ENCODE measurements at places on chromosomes 3 and 15.

DNA sequence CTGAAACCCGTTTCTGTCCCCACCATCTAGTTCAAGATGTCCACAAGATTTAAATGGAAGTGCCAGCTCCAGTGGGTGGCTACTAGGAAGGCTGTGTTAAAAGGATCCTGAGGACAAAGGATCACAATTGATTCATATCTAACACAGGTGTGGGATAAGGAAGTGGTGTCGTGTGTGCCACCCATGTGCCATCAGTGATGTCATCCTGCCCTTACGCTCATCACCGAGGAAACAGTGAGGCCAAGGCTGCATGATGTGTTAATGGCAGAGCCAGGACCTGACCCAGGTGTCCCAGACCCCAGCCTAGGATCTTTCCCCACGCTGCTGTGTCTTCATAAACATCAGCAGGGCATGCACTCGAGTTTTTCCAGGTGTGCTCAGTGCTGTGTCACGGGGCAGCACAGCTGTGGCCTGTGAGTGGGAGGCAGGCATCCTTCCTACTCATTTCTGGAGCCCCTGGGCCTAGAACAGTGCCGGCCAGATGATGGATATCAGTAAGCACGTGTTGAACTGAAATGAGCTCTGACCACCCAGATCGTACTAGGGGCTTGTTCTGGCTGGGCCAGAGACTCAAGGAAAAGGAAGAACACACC is 10.6 kb upstream of the TGM5 start:
- DNase-seq: no peak

DNA sequence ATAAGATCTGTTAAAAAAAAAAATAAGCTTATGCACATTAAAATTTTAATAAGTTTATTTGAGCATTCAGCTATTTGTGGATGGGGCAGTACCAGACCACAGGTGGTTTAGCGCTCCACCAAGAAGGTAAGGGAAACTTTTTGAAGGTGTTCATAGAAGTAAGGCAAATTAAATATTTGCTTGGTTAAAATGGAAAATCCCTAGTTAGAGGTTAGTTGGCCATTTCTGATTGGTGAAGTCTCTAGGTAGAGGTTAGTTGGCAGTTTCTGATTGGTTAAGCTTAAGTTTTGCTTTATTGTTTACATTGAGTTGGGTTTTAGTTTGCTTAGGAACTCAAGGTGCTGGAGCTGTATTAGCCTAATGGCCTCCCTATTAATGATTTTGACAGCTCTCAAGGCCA is 30.7 kb downstream of the SCN11A start:
- DNase-seq: no peak

DNA sequence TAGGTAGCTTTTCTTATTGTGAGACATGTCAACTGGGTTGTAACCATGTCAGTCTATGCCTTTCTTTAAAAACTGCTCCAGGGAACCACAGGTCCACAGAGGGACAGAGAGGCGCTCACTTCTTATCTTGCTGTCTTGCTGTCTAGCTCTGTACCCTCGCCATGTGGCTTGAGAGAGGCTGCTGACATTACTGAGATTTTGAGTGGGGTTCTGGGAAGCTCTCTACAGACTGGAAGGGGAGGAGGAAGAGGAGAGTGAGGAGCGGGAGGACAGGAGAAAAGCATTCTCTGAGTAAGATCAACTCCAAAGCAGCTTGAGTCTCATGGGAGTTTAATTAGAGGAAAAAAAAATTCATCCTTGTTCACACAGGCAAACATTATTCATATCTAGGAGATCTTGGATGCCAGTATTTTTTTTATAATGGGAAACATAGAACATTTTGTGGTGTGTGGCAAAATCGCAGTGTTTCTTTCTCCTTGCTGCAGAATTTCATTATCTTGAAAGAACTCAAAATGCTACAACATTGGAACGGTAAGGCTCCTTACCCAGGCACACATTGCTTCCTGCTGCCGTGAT is 1037.0 kb upstream of the NR2F2 start:
- no peak for DNase-seq

- DNase-seq: no peak
These were observed 673.7 kb downstream of the FHIT start for GRCh38 chr3:60577601-60578000.

- DNase-seq: peak; percentile 52
These were observed 83.0 kb downstream of the ZNF385D start for GRCh38 chr3:21668012-21668411.

- DNase-seq: peak; percentile 42
These were observed 57.6 kb downstream of the CD86 start for GRCh38 chr3:122112754-122113153.

GRCh38 chr3:138732456-138732855 is 102.3 kb downstream of the PIK3CB start:
- DNase-seq: no peak

- DNase-seq: peak; percentile 93
These were observed 1.1 kb upstream of the PLD1 start for GRCh38 chr3:171811295-171811912.

DNA sequence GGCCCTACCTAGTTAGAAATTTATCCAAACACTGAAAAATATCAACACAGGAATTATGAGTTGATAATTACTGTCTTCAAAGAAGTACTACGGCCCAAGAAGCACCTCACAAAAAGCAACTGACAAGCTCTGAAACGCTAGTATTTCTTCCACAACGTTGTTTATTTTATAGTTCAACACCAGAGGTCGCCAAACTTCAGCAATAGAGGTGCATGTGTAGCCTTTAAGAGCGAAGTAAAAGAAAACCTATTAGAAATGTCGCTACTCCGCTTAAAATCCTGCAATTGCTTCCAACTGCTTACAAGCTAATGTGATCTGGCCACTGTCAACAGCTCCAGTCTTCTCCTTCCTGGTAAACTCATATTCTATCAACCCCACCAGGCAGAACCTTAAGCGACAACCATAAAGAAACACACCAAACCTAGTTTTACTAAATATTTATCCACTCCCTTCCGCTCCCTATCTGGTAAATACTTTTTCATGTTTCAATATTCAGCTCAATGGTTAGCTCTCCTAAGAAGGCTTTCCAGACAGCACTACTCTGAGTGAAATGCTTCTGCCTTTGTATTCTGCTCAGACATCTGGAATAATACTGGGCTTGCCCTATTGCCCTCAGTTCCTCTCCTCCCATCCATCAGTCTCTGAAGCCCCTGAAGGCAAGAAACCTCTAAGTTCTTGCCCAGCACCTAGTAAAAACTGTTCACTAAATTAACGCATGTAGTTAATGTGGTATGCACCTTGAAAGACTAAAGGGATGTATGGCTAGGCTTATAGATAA is 110.2 kb downstream of the NR1I2 start:
- peak; percentile 83 for DNase-seq

DNA sequence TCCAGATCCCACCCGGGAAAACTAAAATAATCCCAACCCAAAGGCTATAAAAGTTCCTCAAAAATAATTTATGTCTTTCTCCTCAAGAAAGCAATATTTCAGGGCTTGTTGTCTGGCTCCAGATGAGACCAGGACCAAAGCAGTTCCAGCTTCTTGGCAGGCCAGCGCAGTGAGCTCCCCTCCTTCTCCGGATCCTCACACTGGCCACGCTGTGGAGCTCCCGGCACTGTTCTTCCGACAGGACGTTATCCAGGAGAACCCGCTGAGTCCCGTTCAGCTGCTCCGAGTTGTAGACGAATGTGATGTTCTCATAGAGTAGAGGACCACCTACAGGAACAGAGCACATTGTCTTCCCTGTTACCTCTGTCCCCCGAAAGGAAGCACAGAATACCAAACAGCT is 146.3 kb downstream of the P3H2 start:
- no peak for DNase-seq

DNA sequence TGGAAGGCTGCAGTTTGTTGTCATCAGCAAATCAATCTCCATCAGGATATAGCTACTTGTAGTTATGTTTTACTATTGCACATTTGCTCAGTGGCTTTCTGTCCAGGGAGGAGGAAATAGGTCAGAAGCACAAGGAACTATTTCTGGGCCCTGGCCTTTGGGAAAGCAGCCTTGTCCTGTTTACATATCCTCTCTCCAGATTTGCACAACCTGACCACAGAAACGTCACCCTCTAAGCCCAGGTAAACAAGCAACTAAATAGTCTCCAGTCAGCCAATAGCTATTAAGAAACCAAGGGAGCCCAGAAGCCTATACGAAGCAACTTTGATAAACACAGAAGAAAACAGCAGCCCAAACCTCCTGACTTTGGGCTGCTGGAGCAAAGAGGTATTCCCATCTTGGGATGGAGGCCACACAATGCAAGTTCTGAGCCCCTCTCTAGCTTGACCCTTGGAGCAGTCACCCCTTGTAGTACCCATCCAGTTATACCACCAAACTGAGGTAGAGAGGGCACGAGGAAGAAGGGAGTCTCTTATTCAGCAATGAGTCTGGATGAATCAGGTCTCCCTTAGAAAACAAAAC is 2.3 kb upstream of the FEM1B start:
- DNase-seq: peak; percentile 78
